Heart right ventricle (tissue), 16 donors: ENCODE measurements at places on chromosomes 2 and 18. TPM values are rescaled to one million over a fixed set of nuclear protein-coding genes. Genes with fewer than 3 reads are reported as not detected.

Gene SERPINB13
- not detected for total RNA-seq

Gene ADI1
- total RNA-seq = 160 TPM

Gene EPG5
- 24.2 TPM for total RNA-seq

Gene PLGLB1
- total RNA-seq = 2.8 TPM

- DNase-seq = no peak
Observed at GRCh38 chr2:122205641-122206040, 450.2 kb downstream of the TSN start.

GRCh38 chr2:75499534-75499933, 61.2 kb downstream of the EVA1A start:
- DNase-seq = no peak

DNA sequence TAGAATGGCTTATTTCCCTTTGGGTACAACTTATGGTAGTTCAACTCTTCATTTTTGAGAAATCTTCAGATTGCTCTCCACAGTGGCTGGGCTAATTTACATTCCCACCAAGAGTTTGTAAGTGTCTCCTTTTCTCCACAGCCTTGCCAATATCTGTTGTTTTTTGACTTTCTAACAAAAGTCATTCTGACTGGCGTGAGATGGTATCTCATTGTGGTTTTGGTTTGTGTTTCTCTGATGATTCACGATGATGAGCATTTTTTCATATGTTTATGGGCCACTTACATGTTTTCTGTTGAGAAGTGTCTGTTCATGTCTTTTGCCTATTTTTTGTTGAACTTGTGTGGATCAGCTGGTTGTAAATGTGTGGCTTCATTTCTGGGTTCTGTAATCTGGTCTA, 871.0 kb downstream of the EPHA4 start:
- DNase-seq = no peak

DNA sequence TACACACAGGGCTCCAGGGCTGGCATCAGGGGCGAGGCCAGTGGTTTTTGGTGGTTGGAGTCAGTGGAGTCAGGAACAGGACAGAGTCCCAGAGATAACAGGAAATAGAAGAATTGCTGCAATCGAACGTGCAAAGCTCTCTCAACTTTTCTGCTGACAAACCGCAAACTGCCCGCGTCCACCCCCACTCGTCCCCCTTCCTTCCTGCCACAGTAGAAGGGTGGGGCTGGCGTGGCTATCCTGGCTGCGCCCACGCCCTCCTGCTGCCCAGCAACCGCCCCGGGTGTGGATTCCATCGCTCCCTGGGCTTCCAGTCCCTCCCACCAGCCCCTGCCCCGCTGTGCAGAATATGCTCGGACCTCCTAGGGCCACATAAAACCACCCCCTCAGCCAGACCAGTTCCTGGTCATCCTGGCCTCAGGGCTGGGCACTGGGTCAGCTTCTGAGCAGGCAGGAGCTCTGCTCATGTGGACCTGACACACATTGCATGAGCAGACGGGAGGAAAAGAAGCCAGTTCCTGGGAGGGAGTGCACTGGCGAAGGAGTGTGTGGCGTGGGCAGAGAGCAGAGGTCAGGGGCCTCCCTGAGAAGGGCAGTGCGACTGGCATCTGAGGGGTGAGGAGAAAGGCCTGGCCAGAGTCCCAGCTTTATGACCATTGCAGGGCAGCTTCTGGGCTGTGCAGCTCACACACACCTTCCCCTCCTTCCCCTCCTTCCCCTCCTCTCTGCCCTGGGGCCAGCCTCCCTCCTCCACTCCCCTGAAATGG, 85.4 kb upstream of the ATG16L1 start:
- peak; percentile 63 for DNase-seq
